Uterus (tissue), 4 donors: ENCODE measurements at places on chromosomes 7 and 10. TPM values are rescaled to one million over a fixed set of nuclear protein-coding genes. Genes with fewer than 3 reads are reported as not detected.

The FOXP2 gene
- total RNA-seq, result 32.0 TPM

DNA sequence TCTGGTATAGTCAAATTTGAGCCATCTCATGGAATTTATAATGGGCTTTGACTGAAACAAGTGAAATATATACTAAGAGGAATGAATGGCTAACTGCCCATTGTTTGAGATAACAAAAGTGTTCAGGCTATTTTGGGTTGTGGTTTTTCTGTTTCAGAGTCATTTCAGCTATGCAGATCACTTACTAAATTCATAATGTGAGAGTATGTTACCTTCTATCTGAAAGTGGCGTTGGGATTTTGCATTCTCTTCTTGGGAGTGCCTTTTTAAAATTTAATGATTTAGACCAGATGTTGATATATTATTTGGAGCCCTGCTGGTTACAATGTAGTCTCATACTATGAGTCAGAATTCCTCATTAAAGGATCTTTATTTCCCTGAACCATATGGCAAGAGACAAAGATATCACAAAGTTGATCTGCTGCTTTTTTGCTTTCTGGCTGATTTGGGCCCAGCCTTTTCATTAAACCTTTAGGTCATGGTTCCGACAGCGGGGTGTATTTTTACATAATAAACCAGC, 10.4 kb downstream of the VCL start:
- H3K4me3 ChIP-seq, result no peak overlapping the region
- peak overlapping the region; percentile 43 for H3K27ac ChIP-seq
- DNase-seq, result no peak
- H3K4me1 ChIP-seq, result peaks cover 3% of the 10 kb centered on the region
- no peaks in the 10 kb centered on the region for H3K36me3 ChIP-seq
- no peaks in the 10 kb centered on the region for H3K27me3 ChIP-seq

The COMMD3 gene
- 39.5 TPM for total RNA-seq

The ZCWPW1 gene
- 1.5 TPM for total RNA-seq

GRCh38 chr10:14385596-14386593, 55.2 kb upstream of the FRMD4A start:
- H3K4me1 ChIP-seq, result no peaks in the 10 kb centered on the region
- no peaks in the 10 kb centered on the region for H3K36me3 ChIP-seq
- H3K4me3 ChIP-seq, result no peak overlapping the region
- no peak overlapping the region for H3K27ac ChIP-seq

The ZNF25 gene
- 29.4 TPM for total RNA-seq
